ENCODE measurements at places on chromosomes 6 and 20.

DNA sequence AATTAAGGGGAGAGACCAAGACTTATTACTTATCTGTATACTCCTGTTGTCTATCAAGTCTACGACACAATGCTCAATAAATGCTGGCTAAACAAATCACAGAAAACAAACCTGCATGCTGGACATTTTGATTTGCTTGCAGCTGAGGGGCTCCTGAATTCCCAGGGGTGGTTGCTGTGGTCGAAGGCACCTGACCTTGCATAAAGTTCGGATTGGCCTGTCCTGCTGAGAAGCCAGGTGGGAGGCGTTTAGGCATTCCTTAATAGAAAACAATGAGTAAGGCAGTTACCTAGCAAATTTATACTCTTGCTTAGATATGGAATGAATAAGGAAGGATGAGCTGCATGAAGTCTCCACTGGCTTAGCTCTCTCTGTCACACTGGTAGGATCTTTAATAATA is 50.5 kb downstream of the TP53INP2 start:
- DNase-seq, result no peak

DNA sequence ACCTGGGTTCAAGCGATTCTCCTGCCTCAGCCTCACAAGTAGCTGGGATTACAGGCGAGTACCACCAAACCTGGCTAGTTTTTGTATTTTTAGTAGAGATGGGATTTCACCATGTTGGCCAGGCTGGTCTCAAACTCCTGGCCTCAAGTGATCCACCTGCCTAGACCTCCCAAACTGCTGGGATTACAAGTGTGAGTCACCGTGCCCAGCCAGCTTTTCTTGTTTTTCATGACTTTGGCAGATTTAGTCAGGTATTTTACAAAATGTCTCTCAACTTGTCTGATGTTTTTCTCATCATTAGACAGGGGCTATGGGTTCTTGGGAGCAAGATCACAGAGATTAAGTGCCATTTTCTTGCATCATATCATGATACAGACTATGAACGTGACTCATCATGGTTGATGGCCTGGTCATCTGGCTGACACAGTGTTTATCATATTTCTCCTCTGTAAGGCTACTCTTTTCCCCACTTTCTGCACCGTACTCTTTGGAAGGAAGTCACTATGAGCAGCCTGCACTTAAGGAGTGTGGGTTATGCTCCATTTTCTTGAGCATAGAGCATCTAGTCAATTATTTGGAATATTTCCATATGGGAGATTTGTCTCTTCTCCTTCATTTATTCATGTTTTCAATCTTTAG is 67.8 kb downstream of the RNF182 start:
- no peak for DNase-seq

GRCh38 chr20:63498960-63499337 is at the start of gene EEF1A2:
EEF1A2 (minus strand) TSS chr20:63499083; CDS start chr20:63497763, 1,320 bp downstream.
- no peak for DNase-seq

DNA sequence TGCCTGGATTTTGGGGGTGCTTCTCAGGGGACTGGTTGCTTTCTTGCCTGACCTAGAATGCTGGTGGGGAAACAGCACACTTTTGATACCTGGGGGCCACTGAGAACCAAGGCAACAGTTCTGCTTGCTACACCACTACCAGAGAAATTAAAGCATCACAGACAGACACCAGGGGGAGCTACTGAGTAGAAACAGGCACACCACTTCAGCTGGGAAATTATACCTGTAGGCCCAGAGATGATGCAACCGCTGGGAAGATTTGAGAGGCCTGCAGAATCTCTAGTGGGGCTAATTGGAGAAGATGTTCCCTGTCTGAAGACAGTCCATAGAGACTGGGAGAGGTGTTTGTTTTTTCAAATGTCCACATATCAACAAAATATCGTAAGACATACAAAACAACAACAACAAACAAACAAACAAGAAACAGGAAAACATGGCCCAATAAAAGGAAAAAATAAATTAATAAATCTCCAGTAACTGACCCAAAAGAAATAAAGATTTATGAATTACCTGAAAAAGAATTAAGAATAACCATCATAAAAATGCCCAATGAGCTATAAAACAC is 129.4 kb upstream of the RIN2 start:
- DNase-seq, result peak; percentile 90

GRCh38 chr20:12276011-12276673 is 358.4 kb downstream of the BTBD3 start:
- peak; percentile 21 for DNase-seq

DNA sequence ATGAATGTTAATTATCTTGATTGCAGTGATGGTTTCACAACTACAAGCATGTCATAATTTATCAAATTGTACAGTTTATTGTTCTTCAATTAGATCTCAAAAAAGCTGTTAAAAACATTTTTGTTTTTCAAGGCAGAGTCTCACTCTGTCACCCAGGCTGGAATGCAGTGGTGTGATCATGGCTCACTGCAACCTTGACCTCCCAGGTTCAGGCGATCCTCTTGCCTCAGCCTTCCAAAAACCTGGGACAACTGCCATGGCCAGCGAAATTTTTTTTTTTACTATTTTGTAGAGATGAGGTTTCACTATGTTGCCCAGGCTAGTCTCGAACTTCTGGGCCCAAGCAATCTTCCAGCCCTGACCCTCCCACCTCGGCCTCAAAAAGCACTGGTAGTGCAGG is 286.1 kb downstream of the RNGTT start:
- no peak for DNase-seq

GRCh38 chr6:28315628-28316027 is 20.3 kb downstream of the ZSCAN31 start:
- DNase-seq, result no peak

- DNase-seq, result no peak
Measured at GRCh38 chr6:89977808-89978748, 83.8 kb downstream of the GJA10 start.

DNA sequence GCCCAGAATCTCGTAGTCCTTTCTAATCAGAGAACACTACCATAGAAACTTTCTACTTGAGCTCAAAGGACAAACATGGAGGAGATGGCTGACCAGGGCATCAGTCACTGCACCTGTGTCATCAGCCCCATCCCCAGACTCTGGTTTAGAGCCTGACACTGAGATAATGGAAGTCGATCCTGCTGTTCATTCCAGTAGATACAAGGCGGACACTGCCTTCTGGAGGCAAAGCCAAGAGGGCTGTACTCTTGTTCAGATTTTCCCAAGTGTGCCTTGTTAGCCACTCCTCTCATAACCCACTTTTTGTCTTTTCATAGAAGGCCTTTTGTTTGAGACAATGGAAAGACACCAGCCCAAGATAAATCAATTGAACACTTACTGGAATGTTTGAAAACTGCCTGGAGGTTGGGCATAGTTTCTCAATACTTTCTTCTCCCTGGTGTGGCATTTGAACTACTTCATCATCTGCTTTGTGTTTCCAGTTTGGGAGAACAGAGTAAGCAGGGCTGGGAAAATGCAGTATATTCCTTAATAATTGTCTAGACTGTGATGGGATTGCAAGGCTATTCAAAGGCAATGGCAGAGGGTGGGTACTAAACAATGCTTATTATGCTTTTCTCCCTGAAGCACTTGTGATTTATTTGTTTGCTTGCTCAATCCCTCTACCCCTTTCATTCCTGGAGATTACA is 99.7 kb downstream of the CLIC5 start:
- DNase-seq, result no peak

- DNase-seq, result no peak
Measured at GRCh38 chr6:84554706-84555105, 209.7 kb downstream of the TBX18 start.

GRCh38 chr20:40893610-40894236 is 134.9 kb upstream of the TOP1 start:
- no peak for DNase-seq

DNA sequence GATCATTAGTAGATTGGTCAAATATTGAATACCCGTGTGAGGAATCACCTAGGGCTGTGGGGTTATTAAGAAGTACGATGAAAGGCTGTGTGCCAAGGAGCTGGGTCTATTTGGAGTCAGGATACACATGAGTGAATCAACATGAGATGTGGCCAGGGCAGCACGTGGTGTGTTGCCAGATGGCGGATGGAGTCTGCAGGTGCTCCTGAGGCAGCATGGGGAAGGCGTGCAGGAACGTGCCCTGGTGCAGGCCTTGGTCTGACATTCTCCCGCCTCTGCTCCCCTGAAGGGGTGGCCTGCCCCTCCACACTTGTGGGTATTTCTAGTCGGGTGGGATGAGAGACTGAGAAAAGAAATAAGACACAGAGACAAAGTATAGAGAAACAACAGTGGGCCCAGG is 39.0 kb upstream of the SLC22A1 start:
- DNase-seq, result no peak

GRCh38 chr20:61879303-61879620 is 186.4 kb downstream of the TAF4 start:
- DNase-seq, result no peak

- DNase-seq, result no peak
Measured at GRCh38 chr6:14867802-14868201, 378.1 kb upstream of the JARID2 start.

- peak; percentile 95 for DNase-seq
Measured at GRCh38 chr6:161168281-161168891, 105.5 kb downstream of the AGPAT4 start.

DNA sequence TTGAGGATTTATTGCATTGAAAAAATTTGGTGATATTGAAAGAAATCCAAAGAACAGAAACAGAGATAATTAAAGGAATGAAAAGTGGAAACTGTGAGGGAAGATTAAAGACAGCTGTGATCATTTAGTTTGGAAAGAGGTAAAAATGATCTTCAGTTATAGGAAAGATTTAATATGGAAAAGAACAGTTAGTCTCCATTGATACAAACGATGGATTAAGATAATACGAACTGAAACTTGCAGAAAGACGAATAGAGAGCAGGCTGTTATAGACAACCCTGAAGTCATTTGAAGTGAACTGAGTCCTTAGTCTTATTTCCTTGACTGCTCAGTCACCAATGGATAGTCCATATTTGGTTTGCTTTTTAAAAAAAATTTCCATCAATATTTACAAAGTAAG is 360.0 kb downstream of the NKAIN2 start:
- no peak for DNase-seq

- DNase-seq, result no peak
Measured at GRCh38 chr6:52984247-52984646, 10.8 kb downstream of the GSTA4 start.

- DNase-seq, result no peak
Measured at GRCh38 chr6:21271428-21272155, 322.0 kb upstream of the SOX4 start.

DNA sequence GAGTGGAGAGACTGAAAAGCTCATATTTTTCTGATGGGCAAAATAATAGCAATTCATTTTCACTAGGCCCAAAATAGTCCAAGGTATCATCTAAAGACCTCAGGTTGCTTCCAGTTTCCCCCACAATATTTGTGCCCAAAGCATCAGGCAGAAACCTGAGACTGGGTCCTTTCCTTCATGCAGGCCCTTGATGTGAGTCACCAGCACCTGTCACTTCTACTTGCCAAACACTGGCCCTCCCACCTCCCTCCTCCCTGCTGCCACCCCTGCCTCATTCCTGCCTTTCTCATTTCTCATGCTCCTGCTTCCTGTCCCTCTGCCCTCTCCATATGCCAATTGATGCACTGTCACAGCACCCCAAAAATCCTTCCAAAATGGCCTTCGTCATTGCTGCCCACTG is 230.4 kb upstream of the CST7 start:
- DNase-seq, result peak; percentile 16

GRCh38 chr20:36483209-36483918 is 58.0 kb upstream of the MYL9 start:
- DNase-seq, result no peak

GRCh38 chr6:44146685-44147084 is 11.9 kb upstream of the CAPN11 start:
- DNase-seq, result no peak

- DNase-seq, result no peak
Measured at GRCh38 chr20:4068708-4069107, 53.4 kb upstream of the RNF24 start.

- peak; percentile 68 for DNase-seq
Measured at GRCh38 chr6:21594416-21595281, 1.1 kb downstream of the SOX4 start.

GRCh38 chr6:63452125-63452524 is 120.2 kb upstream of the LOC128125822 start:
- no peak for DNase-seq

- DNase-seq, result peak; percentile 51
Measured at GRCh38 chr20:34525709-34526416, 9.6 kb downstream of the DYNLRB1 start.

- DNase-seq, result no peak
Measured at GRCh38 chr20:909641-910040, 6.5 kb downstream of the ANGPT4 start.

- peak; percentile 27 for DNase-seq
Measured at GRCh38 chr6:1477432-1478090, 88.2 kb downstream of the FOXF2 start.

- DNase-seq, result peak; percentile 73
Measured at GRCh38 chr6:105892577-105893262, 193.4 kb upstream of the PRDM1 start.

GRCh38 chr20:58714340-58714922 is 21.8 kb downstream of the NPEPL1 start:
- no peak for DNase-seq

- DNase-seq, result no peak
Measured at GRCh38 chr6:3630258-3630835, 121.2 kb downstream of the PXDC1 start.

DNA sequence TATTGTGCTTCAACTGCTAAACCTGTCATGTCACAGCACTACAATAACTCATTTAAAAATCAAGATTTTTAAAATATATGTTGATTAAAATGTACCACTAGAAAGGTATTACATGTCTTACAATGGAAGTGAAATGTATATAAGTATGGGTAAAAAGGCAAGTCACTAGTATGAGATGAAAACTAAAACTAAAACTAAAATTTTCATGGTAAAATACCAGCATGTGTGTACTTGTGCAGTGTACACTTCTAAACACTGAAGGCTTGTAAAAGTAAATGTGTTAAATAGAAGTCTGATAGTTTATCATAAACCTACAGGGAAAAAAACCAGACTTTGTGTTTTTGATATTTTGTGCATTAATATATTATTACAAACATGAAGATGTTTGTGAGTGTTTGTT is 13.7 kb upstream of the TMEM244 start:
- no peak for DNase-seq

GRCh38 chr6:130932438-130932837 is 105.2 kb downstream of the SMLR1 start:
- no peak for DNase-seq

GRCh38 chr6:8707956-8708772 is 272.8 kb upstream of the SLC35B3 start:
- DNase-seq, result peak; percentile 52

DNA sequence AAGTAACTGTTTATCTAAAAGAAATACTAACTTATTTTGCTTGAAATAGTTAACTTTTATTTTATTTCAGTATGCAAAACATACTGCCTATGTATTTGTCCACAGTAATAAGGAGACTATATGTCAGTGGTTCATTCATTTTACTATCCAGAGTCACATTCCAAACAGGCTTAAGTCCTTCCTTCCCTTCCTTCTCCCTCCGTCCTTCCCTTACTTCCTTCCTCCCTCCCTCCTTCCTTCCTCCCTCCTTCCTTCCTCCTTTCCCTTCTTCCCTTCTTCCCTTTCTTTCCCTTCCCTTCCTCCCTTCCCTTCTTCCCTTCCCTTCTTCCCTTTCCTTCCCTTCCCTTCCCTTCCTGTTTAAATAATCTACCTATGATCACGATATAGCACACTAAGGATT is 899.2 kb downstream of the EYS start:
- DNase-seq, result no peak
